ENCODE measurements at places on chromosomes 13 and 19. TPM values are rescaled to one million over a fixed set of nuclear protein-coding genes. Genes with fewer than 3 reads are reported as not detected.

GRCh38 chr13:87538366-87539052 is 132.7 kb upstream of the SLITRK5 start:
- DNase-seq, result no peak

The CIC gene
- total RNA-seq, result 22.3 TPM

The DIRAS1 gene
- total RNA-seq, result 4.9 TPM

GRCh38 chr19:53898636-53899341 is 10.3 kb upstream of the CACNG7 start:
- DNase-seq, result no peak

The FBN3 gene
- not detected for total RNA-seq

The TBXA2R gene
- total RNA-seq, result 0.76 TPM

DNA sequence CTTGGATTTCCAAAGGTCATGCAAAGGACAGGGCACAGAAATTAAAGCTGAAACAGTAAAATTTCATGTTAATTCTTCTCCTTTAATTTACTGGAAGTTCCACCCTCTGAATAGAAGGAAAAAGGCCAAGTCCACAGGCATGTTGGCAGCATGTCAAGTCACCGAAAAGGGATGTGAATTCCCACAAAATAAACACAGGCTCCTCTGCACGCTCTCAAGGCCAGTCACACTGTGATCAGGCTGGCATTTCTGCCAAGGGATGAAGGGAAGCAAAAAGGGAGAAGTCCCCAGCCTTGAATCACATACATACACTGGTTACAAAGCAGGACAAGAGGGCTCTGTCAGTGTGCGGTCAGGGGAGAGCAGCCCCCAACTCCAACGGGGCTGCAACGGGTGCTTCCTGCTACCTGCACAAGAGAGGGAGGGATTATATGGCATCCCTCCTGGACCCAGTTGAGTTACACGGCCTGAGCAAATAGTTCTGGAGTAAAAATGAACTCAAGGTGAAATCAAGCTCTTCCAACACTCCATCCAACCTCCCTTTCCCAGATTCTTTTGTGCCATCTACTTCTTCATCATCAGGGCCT is 6.9 kb downstream of the DCLK1 start:
- peak; percentile 66 for DNase-seq

DNA sequence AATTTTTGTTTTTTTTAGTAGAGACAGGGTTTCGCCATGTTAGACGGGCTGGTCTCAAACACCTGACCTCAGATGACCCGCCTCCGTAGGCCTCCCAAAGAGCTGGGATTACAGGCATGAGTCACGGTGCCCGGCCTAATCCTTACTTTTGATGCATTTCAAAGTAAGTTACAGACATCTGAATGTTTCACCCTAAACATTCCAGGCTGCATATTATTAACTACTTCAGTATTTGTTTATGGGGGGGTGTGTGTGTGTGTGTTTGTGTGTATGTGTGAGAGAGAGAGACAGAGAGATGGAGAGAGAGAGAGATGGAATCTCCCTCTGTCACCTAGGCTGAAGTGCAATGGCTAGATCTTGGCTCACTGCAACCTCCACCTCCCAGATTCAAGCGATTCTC is 13.1 kb downstream of the SULT2B1 start:
- DNase-seq, result peak; percentile 76

The LHB gene
- not detected for total RNA-seq

- DNase-seq, result peak; percentile 44
Observed at GRCh38 chr19:53880711-53881481, 1.1 kb upstream of the PRKCG start.
